ENCODE measurements at places on chromosomes 7 and 10.

- DNase-seq, result no peak
These were observed 47.9 kb downstream of the TAF3 start for GRCh38 chr10:7866176-7866575.

GRCh38 chr10:12728494-12728893 lies 273.0 kb downstream of the CCDC3 start:
- no peak for DNase-seq

- no peak for DNase-seq
These were observed 620 bp downstream of the BET1 start for GRCh38 chr7:94003446-94004023.

GRCh38 chr7:27129729-27130539 lies 623 bp downstream of the HOXA4 start:
- no peak for DNase-seq

DNA sequence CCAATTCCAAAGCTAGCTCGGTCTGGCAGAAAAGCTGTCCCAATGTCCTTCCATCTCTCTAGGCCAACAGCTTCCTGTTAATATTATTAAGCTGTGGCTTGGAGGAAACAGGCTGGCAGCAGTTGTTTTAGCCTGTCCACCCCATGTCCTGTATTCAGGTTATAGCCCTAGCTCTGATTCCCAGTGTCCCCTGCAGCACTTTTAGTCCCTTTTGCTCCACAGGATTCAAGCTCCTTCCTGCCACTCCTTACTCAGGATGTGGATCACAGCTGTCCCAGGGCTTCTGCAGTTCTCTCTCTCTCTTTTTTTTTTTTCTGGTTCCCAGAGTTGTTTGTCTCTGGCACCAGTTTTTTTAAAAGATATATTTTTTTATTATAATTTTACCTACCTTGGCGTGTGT lies 85.2 kb downstream of the PPP1R17 start:
- no peak for DNase-seq

DNA sequence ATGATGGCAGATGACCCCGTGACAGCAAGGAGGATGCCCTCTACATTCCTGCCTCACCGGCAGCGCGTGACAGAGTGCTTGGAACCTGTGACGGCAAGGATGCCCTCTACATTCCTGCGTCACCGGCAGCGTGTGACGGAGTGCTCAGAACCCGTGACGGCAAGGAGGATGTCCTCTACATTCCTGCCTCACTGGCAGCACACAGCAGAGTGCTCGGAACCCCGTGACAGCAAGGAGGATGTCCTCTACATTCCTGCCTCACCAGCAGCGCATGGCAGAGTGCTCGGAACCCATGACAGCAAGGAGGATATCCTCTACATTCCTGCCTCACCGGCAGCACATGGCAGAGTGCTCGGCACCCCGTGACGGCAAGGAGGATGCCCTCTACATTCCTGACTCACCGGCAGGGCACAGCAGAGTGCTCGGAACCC lies 231.0 kb downstream of the DIP2C start:
- DNase-seq, result no peak

DNA sequence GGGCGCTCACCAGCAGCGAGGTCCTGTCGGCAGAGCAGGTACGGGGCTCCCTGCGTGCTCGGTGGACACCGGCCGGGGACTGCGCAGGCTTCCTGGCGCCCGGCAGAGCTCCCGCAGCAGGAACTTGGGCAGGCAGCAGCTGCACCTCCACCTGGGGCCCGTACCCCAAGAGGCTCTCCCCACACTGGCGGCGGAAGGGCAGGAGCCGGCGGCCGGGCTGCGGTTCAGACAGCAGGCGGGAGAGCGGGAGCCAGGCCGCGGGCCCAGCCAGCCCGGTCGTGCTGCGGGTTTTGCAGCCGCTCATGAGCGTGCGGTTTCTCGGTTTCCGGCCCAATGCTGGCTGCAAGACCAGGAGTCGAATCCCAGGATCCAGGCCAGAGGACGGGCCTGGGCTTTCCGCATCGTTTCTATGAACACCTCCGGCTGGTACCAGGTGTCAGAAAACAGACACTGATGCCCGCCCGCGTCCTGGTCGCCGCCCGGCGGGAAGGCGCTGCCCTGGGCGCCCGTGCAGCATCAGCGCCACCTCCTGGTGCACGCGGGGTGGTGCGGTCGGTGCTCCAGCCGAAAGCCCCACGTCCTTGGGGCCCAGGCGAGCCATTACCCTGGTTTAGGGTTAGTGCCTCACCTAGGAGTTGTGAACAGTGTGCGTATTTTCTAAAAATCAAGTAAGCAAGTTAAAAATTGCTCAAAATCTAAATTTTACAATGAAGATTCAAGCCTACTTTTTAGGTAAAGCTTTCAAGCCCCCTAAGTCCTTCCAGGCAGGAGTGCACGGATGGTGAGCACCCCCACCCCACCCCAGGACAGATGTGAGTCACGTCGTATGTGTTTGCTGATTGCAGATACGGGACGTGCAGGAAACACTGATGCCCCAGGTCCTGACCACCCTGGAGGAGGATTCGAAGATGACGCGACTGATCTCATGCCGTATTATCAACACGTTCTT lies 47.4 kb upstream of the PRKAR1B start:
- DNase-seq, result peak; percentile 46

GRCh38 chr7:44329081-44329480 lies 3.7 kb upstream of the CAMK2B start:
- DNase-seq, result no peak

All from T follicular helper cell (primary cell).